ENCODE measurements at places on chromosomes 13 and 19.

DNA sequence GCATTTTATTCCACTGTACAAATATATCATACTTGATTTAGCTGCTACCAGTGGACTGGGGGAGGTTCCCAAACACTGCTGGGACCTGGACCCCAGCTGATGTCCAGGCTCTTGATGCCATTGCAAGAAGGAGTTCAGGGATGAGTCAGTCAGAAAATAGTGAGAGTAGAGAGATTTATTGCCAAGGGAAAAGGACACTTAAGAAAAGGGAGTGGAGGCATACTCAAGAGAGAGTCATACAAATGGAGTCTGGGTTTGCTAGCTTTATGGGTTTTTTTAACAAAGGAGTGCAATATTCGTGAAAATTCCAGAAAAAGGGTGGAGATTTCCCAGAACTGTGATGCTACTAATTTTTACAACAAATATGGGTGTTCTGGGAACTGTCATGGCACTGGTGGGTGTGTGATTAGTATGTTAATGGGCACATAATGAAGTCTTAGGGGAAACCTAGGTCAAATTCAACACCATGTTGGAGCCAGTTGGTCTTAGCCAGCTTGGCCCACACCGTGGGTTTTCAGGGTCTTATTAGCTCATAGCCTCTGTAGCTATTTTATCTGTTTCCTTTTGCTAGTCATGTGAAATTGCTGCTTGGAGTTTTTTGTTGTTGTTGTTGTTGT lies 36.2 kb downstream of the GPC6 start:
- no peak for DNase-seq

DNA sequence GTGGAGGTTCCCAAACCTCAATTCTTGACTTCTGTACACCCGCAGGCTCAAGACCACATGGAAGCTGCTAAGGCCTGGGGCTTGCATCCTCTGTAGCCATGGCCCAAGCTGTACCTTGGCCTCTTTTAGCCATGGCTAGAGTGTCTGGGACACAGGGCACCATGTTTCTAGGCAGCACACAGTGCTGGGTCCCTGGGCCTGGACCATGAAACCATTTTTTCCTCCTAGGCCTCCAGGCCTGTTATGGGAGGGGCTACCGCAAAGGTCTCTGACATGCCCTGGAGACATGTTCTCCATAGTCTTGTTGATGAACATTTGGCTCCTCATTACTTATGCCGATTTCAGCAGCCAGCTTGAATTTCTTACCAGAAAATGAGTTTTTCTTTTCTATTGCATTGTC lies 701.4 kb downstream of the FGF9 start:
- DNase-seq = no peak

DNA sequence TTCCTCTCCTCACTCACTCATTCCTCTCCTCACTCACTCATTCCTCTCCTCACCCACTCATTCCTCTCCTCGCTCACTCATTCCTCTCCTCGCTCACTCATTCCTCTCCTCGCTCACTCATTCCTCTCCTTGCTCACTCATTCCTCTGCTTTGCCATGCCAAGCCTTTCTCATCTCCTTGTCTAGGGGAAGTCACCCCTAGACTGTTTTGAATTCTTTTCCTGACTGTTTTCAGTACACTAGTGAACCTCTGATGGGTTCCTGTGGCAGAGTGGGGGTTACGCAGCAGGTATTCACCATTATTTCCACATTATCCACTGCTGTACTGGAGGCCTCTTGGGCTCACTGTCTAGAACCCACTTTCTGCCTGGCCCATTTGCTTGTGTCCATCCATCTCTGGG lies 1.2 kb downstream of the CYP4F8 start:
- DNase-seq = no peak

GRCh38 chr13:99322297-99323103 lies 15.3 kb upstream of the GPR183 start:
- peak; percentile 87 for DNase-seq

Measured in bone marrow (tissue), 2 donors.